ENCODE measurements at places on chromosomes 16 and 17.

DNA sequence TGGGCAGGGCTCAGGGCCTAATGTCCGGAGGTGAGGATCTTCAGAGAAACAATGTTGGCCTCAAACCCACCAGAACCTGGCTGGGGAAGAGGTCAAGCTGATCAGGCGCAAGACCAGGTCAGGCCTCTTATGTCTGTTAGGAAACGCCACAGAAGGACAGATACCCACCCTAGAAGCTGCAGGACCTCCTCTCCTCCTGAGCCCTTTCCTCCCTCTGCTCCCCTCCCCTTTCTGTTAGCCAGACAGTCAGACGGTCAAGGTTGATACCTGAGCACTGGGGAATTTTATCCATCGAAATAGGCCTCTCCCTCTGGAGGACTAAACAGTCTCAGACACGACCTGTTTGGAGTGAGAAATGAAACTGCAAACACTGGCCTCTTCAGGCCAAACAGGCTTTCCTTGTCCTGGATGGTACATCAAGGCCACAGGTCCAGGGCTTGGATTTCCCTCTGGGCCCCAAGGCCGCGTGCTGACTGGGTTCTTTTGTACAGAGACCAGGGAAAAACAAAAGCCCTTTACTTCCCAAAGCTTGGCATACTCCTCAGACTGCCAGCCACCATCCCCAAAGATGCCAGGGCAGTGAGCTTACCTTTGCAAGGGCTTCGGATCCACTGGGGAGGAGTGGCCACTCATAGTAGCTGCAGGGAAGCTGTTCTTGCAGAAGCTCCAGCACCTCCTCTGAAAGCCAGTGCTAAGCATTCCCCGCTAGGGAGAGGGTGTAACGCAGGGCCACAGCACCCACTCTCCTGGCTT, 135.8 kb downstream of the CCDC182 start:
- DNase-seq: no peak

DNA sequence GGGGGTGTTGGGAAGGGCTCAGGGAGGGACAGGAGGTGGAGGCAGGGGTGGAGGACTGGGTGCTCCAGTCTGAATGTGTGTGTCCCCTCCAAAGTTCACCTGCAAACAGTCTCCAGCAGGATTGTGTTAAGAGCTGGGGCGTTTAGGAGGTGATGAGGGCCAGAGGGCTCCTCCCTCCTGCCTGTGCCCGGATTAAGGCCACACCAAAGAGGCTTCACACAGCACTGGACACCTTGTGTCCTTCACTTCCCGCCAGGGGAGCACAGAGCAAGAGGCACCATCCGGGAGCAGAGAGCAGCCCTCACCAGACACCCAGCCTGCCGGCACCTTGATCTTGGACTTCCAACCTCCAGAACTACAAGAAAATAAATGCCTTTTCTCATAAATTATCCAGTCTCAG, 30.2 kb upstream of the ENPP7 start:
- DNase-seq: no peak

DNA sequence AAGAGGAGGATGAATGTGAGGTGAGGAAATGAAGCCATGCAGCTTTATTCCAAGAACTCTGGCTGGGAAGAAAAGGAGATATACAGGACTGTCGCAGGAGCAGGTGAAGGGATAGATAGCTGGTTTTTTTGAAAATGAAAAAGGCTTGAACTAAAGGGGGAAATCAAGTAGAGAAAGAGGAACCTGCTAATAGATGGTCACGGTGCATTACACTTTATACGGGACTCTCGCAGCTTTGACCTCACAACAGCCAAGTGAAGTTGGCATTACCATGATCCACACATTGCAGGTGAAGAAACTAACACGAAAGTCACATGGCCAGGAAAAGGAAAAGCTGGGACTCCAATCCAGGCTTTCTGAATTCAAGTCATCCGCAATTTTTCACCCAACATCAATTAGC, 86.9 kb downstream of the HS3ST2 start:
- no peak for DNase-seq

- DNase-seq: peak; percentile 76
These were observed 27.8 kb downstream of the TK2 start for GRCh38 chr16:66521951-66522771.

DNA sequence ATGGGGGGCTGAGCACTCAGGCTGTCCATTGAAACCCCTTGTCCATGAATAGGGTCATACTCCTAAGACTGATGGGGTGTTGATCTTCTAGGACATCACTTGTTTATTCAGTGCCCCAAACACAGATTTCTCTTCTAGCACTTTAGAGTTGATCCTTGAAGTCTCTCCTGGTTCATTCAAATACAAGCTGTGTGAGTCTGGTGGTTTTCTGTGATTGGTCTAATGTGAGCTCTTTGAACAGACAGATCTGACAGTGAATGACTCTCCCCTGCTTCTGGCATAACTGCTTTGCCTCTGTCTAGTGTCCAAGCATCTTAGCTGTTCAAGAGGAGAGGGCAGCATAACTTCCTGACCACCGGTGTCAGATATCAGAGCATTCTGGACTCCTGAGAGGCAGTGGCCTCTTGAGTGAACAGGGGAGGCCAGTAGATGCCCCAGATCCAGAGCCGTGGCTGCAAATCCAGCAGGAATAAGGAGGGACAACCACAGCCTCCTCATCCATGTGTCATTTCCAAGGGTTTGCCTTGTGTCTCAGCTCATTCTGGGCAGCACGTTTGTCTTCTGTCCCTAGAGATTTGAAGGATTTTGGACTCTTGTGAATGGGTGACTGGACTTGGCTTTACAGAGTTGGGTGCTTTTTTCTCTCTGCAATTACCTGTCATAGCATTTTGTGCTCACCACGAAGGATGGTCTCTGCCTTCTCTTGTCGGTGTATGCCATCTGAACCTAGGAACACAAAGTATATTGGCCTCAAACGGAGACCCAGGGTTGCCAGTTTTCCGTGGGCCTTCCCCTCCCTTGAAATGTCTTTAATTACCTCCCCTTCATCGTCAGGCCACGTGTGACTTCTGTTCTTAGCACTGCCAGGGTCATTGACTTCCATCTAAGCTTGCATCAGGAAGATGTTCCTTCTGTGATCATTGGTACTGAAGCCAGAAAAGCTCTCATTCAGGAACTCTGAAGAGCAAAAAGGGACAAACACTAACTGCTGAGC, 13.9 kb upstream of the CLEC18C start:
- no peak for DNase-seq

DNA sequence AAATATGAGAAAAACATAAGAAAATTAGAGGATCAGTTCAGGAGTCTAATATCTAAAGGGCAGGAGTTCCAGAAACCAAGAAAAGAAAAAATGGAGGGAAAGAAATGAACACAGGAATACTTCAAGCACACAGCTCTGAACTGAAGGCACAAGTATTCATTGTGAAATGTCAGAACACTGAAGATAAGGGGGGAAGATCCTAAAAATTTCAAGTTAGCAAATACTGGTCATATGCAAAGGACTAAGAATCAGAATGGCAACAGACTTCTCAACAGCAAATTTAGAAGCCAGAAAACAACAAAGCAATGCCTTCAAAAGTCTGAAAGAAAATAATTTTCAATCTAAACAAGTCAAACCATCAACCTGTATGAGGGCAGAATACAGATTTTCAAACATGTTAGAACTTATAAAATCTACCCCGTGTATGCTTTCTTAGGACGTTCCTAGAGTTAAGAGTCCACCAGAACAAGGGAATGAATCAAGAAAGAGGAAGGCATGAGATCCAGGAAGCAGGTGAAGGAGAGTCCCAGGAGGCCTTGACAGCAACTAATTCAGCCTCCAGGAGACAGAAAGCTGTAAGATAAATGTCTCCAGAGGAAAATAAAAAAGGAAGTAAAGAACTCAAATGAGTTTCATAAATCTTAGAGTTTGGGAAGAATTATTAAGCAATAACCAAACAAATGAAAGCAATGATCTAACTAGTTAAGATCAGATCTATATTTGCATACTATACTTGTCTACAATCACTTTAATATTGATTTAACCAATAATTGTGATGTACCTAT, 2.8 kb downstream of the BRD7 start:
- DNase-seq: no peak

GRCh38 chr16:89545831-89546574, 14.5 kb upstream of the RPL13 start:
- no peak for DNase-seq

DNA sequence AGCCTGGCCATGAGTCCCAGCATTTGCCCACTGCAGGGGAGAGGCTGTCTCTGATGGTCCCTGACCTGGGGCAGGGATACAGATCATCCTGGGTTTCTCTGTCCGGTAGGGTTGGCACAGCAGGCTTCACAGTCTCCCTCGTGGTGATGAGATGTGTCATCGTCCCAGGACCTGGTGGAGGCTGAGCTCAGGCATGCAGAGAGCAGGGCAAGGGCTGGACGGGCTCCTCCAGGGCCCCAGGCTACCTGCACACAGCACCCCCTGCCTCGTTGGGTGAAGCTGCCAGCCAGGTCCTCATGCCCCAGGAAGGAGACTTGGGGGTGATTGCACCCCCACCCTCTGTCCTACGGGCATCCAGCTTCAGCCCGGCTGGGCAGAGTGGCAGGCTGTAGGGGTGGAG, 155.8 kb upstream of the GSE1 start:
- no peak for DNase-seq

DNA sequence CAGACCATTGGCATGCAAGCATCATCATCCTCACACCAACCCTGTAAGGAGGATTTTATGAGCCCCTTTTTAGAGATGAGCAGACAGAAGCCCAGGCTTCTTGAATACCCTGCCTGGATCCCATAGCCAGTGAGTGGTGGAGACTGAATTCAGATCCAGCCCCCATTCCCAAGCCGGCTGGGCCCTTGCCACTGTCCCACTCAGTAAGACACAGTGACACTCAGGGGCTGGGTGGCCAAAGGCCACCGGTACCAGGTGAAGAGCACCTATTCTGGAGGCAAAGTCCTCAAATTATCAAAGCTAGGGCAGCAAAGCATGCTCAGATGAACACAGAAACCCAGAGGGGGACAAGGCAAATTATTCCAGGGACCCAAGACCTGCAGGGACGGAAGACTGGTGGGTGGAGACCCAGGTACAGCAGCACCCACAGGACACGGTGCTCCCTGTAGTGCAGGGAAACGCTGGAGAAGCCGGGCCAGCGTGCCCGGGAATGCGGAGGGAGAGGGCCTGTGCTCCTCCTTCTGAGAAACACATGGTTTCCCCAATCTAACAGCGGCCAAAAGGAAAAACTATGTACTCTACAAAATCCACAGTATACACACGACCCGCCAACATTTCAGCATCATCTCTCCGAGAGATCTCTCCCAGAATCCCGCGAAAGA, 33.2 kb upstream of the CRHR1 start:
- DNase-seq: no peak

DNA sequence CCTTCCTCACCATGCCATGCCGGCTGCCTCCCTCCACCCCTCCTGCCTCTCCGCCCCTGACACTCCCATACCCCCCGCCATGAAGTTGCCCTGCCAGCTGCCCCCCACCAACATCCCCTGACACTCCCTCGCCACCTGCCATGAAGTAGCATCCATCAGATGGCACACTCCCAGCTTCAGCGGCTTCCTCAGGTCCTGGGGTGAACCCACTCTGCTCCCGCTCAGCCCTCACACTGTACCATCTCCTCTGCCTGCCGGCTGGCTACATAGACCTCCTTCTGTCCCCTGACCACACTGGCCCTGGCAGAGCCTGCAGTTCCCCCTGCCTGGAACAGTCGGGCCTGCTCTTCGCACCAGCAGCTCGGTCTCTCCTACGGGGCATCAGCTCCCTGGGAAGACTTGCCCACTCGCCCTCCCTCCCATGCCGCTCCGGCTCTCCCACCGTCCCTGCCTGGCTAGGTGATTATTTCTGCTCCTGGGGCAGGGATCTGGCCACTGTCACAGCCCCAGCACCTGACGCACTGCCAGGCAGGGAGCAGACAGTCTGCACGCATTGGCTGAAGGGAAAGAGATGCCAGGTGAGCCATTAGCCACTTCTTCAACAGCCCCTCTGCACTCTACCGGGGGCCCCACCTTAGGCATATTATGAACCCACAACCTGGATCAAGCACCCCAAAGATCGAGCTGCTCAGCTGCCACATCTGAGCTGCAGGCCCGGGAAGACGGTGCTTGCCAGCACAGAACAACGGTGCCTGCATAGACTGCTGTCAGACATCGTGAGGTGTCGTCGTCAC, 9.0 kb downstream of the CANT1 start:
- DNase-seq: no peak

DNA sequence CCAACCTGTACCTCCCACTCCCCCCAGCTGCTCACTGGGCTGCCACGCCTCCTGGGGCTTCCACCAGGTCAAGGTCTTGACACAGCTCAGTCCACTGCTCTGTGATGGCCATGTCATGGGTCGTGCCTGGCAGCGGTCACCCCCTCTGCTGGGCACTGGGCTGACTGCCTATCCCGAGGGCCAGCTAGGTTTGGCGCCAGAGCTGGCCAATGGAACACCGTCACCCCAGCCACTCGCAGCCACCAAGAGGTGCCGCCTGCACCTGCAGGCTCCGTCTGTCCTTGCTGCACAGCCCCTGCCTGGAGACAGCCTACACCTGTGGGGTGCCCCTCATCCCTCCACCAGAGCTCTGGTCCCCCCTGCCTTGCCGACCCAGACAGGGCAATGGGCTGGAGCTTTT, 4.5 kb upstream of the RAB40C start:
- no peak for DNase-seq

GRCh38 chr16:61313931-61314330, 722.3 kb downstream of the CDH8 start:
- DNase-seq: no peak

- DNase-seq: no peak
These were observed 19.7 kb downstream of the TMEM11 start for GRCh38 chr17:21194226-21194625.

GRCh38 chr17:31824766-31825360, 34.2 kb downstream of the COPRS start:
- no peak for DNase-seq

Data from activated CD4-positive, CD25-positive, alpha-beta regulatory T cell (primary cell).